ENCODE measurements at places on chromosomes 4 and X. TPM values are rescaled to one million over a fixed set of nuclear protein-coding genes. Genes with fewer than 3 reads are reported as not detected.

DNA sequence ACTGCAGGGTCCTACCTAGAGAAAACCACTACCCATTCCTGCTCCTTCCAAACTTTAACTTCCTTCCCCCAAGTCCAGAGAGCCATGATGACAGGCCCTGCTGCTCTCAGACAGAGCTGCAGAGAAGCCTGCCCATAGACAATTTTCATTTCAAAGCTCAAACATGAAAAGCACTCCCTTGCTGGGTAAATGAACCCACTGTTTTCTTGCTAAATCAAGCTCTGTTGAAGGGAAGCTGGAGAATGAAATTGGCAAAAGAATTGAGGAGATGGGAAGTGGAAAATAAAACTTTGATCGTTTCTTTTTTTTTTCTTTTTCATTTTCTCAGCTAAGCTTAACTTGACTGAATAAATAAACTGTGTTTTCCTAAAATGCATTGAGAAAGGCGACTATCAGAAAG lies 331.1 kb upstream of the CPEB2 start:
- no peak for DNase-seq

GRCh38 chrX:18017411-18017810 lies 156.3 kb upstream of the RAI2 start:
- DNase-seq, result no peak

DNA sequence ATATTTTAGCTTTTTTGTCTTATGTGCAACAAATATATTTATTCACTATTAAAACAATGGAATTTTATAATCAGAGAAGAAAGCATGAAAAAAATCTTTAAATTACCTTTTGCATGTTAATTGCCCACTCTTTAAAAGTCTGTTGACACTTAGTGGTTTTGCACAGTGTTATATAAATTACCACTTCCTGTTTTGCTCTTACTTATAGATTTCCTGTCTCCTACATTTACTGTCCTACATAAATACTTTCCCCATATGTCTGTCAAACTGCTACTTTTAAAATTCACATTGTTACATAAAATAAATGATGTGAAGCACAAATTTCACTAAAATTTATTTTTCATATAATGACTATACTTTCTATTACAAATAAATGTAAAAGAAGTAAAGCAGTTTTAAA lies 161.1 kb upstream of the NDST4 start:
- DNase-seq, result no peak

- no peak for DNase-seq
Measured at GRCh38 chr4:22389240-22389870, 126.5 kb downstream of the ADGRA3 start.

The XG gene
- 0.35 TPM for total RNA-seq

The SMIM31 gene
- not detected for total RNA-seq

The AFAP1 gene
- 6.2 TPM for total RNA-seq

GRCh38 chr4:626201-627091 lies 1.1 kb downstream of the PDE6B start:
- DNase-seq, result peak; percentile 28

DNA sequence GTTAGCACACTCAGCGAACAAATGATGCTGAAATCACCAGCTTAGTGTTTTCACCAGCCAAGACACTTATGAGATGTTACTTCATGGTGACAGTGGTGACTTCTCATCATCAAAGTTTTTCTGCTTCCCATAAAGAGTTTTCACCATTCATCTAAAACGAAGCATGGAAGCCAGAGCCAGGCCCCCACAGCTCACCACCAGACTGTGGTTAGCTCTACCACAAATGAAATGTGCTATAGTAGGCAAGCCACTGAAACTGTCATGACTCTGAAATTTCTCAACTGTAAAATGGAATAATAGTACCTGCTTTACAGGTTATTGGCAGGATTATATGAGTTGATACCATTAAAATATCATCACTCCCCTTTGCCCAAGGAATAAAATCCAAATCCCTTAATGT lies 56.4 kb upstream of the HHIP start:
- no peak for DNase-seq

The CT83 gene
- not detected for total RNA-seq

The PGM2 gene
- 15.6 TPM for total RNA-seq

DNA sequence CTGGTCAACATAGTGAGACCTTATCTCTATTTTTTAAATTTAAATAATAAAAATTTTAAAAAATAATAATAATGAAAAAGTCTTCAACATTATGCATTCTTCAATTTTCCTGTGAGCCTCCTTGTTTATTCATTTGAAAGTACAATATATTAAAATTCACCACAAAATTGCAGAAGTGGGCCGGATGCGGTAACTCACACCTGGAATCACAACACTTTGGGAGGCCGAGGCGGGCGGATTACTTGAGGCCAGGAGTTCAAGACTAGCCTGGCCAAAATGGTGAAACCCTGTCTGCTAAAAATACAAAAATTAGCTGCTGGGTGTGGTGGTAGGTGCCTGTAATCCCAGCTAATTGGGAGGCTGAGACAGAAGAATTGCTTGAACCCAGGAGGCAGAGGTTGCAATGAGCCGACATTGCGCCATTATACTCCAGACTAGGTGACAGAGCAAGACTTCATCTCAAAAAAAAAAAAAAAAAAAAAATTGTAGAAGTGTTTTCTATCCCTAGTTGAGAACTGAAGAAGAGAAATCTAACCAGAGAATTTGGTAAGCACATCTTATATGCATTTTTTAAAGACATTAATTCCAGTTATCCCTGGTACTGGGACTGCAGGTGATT lies 56.9 kb downstream of the RBM47 start:
- DNase-seq, result no peak

The SPANXA2 gene
- total RNA-seq, result not detected

DNA sequence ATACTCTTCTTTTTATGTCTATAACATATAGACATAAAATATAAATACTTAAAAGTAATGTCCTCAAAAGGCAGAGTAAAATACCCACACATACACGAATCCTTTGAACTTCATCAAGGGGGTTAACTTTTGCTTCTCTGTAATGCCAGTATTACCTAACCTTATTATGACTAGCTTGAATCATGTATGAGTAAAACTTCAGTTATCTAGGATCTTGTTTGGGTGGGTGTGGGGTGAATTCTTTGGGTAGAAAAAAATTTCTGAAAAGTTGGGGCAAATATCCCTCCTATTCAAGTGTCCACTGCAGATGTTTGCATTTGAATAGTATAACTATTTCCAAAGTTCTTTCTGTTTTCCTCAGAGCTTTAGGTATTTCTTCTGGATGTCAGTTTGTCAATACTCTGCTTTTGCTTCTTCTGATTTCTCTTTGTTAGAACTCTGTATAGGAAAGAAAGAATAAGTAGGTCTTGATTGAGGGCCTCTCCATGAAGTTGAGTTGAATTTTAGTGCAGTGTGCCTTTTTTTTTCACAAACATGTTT lies 173.8 kb downstream of the ADGRL3 start:
- DNase-seq, result no peak

DNA sequence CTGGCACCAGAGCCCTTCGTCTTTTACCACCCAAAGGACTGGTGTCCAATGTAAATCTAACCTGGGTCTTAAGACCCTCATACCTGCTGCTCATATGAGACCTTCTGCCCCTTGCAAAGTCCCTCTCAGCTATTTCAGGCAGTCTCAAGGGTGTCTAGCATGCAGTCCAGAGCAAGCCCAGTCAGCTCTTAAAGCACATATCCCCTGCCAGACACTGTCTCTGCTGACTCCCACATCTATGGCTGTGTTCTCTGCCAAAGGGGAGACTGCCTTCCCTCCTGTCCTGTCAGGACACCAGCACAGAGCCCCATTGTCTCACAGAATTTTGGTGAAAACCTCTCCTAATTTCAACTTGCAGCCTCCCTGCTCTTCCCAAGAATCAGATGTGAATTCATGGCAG lies 118.5 kb downstream of the PARM1 start:
- no peak for DNase-seq

DNA sequence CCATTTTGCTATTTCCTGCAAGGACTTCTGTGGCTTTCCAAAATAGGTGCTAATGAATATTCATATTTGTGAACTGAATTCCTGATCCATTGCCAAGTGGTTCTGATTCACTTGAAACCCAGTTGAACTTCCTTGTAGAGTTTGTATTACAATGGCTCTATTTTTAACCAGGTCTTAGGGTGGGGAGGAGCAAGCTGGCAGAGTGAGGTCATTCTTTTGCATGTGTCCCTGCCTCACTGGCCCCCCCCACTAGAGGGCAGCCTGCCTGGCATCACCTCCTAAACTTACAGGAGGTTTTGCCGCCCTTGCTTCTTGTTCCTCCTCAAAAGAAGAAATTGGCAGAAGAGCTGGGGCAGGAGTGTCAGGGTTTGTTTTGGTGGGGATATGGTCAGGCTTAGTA lies 10.5 kb downstream of the PTTG2 start:
- peak; percentile 83 for DNase-seq

GRCh38 chrX:17414027-17414658 lies 39.1 kb downstream of the NHS start:
- no peak for DNase-seq

The FRMPD3 gene
- total RNA-seq, result 0.05 TPM

The XAGE5 gene
- not detected for total RNA-seq

The PYURF gene
- total RNA-seq, result 51.5 TPM

The SOWAHB gene
- not detected for total RNA-seq

The SORCS2 gene
- total RNA-seq, result 1.2 TPM

The CHM gene
- 14.5 TPM for total RNA-seq

DNA sequence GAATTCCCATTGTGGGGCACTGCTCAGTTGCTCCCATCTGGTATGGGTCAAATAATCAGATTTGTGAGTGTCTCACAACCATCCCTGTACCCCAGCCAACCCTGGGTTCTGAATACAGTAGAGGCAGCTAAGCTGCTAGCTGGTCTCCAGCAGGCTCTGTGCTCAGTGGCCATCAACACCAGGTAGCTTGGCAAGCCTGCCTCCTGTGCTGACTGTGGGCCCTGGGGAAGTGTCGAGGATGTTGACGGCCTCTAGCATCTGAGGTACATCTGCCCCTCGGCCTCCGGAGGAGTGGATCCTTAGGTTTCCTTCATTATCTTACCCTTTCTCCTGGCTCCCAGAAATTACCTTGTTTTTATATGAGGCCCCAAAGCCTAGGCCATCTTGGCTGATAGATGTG lies 13.3 kb downstream of the RNF4 start:
- DNase-seq, result no peak

The SMIM10L2A gene
- 1.6 TPM for total RNA-seq

DNA sequence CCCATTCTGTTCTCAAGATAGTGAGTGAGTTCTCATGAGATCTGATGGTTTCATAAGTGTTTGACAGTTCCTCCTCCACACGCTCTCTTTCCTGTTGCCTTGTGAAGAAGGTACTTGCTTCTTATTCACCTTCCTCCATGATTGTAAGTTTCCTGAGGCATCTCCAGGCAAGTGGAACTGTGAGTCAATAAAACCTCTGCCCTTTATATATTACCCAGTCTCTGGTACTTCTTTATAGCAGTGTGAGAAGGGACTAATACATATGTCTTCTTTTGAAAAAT lies 58.4 kb downstream of the CFAP299 start:
- no peak for DNase-seq

DNA sequence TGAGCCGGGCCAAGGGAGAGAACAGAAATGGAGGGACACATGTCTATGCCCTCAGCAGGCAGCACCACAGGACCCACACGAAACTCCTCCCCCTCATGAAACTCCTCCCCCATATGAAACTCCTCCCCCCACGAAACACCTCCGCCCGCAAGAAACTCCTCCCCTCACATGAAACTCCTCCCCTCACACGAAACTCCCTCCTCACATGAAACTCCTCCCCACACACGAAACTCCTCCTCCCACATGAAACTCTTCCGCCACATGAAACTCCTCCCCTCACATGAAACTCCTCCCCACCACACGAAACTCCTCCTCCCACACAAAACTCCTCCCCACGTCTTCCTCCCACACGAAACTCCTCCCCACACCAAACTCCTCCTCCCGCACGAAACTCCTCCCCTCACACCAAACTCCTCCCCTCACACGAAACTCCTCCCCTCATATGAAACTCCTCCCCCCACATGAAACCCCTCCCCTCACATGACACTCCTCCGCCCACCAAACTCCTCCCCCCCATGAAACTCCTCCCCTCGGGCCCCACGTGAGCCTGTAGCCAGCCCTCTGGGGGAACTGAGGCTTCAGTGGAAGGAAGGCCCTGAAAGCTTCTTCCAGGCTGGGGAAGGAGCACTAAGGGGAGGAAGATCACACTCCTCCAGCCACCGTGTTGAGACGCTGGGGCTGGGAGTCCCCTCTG lies 15.2 kb downstream of the ADRA2C start:
- no peak for DNase-seq

DNA sequence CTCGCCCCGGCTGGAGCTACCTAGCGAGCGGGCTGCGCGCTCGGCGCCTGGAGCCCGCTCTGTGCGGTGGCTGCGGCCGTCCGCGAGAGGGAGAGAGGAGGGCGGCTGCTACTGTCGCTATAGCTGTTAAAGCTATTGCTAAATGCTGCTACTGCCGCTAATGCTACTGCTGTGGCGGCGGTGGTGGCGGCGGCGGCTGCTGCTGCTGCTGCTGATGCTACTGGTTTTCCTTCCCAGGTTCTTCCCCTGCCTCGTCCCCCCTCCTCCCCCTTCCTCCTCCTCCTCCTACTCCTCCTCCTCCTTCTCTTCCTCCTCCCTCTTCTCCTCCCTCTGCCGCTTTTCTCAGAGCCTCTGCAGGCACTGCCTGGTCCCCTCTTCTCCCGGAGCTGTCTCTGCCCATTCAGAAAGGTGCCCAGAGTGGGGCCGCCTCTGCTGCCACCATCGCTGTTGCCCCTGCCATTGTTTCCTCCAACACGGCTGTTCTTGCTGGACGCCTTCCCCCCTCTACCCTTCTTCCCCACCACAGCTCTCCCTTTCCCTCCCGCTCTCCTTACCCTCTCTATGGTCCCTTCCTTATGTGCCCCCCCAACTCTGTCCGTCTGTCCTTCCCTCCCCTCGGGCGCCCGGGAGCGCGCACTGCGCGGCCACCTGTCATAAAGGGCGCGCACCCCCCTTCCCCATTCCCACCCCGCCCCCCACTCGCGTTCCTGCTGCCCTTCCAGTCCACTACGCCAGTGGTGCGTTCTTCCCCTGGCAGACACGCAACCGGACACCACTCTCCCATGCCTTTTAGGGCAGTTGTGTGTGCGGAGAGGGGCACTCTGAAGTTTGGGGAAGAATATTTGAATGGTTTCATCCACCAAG lies at the start of gene NEXMIF:
Gene NEXMIF, minus strand, starts transcription at position 228 of the 864 bp plus-strand sequence.
- DNase-seq, result peak; percentile 41

- no peak for DNase-seq
Measured at GRCh38 chr4:119657111-119657611, 28.6 kb upstream of the PDE5A start.

The GPR34 gene
- total RNA-seq, result 6.4 TPM

GRCh38 chr4:153790500-153790865 lies 1.6 kb upstream of the SFRP2 start:
- no peak for DNase-seq

GRCh38 chr4:121485190-121485804 lies 104.5 kb upstream of the QRFPR start:
- no peak for DNase-seq

The SLITRK4 gene
- total RNA-seq, result 0.38 TPM

The DNAAF6 gene
- not detected for total RNA-seq

The CCKAR gene
- not detected for total RNA-seq

- DNase-seq, result no peak
Measured at GRCh38 chr4:159767406-159767805, 664.5 kb downstream of the RAPGEF2 start.

The GABRG1 gene
- not detected for total RNA-seq
